ENCODE measurements at places on chromosomes 3 and 15.
A peak's percentile ranks its signal among the peaks of the same experiment; 100 is the strongest.

DNA sequence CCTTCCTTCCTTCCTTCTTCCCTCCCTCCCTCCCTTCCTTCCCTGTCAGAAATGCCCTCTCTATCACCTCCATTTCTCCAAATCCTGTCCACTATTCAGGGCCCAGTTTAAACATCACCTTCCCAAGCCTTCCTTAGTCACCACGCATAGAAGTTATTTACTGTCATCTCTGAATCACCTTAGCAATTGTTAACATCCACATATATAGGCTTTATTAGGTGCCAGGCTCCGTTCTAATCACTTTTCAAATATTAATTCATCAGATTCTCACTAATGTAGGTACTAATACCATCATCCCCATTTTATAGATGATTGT lies 1.1 kb upstream of the MAGEF1 start:
- DNase-seq: no peak
- peak overlapping the region; percentile 96 for H3K27ac ChIP-seq
- H3K4me1 ChIP-seq: peaks cover 3% of the 10 kb centered on the region
- H3K36me3 ChIP-seq: no peaks in the 10 kb centered on the region
- no peaks in the 10 kb centered on the region for H3K27me3 ChIP-seq

DNA sequence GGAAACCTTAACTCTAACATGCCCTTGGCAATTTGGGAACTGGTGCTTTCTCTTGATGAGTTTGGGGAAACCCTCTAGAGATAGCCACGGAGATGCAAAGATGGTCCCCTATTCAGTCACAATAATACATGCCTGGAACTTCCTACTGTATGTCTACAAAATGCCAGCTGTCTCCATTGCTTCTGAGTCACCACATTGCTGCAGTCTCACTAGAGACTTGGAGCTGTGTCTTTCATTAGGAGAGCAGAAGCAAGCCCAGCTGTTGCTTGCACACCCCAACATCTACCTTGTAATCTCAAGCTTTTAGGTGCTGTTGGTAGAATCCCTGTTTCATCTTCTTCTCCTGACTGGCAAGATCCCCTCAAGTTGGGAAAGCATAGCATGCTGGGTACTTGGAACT lies 261.0 kb downstream of the ADAMTSL3 start:
- H3K4me3 ChIP-seq: no peak overlapping the region
- peaks cover 36% of the 10 kb centered on the region for H3K36me3 ChIP-seq
- no peak for DNase-seq

GRCh38 chr15:63075984-63076713 lies 33.6 kb downstream of the TPM1 start:
- peaks cover 8% of the 10 kb centered on the region for H3K36me3 ChIP-seq
- H3K27ac ChIP-seq: peak overlapping the region; percentile 48
- peak overlapping the region; percentile 49 for H3K4me3 ChIP-seq
- no peak for DNase-seq
- H3K4me1 ChIP-seq: peaks cover 4% of the 10 kb centered on the region
- H3K27me3 ChIP-seq: no peaks in the 10 kb centered on the region

DNA sequence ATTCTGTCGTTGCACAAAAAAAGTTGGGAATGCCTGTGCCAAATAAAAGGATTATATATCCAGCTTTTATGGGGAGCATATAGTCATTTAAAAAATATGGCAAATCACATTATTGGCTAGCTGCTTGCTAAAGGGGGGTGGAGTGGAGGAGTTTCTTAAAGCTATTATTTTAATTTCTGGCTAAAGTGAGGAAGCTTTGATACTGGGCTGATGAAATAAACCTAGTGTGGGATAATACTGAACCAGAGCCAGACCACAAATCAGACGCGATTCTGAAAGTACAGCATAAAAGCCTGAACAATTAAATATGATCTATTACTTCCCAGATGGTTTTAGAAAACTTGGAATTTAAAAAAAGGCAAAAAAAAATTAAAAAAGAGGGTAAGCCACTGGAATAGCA lies 14.4 kb downstream of the POLR2M start:
- no peak overlapping the region for H3K27ac ChIP-seq
- no peaks in the 10 kb centered on the region for H3K36me3 ChIP-seq
- H3K4me3 ChIP-seq: no peak overlapping the region
- no peak for DNase-seq
- no peaks in the 10 kb centered on the region for H3K27me3 ChIP-seq

Data from ascending aorta (tissue), 2 donors.